ENCODE measurements at places on chromosomes 12 and 14.

DNA sequence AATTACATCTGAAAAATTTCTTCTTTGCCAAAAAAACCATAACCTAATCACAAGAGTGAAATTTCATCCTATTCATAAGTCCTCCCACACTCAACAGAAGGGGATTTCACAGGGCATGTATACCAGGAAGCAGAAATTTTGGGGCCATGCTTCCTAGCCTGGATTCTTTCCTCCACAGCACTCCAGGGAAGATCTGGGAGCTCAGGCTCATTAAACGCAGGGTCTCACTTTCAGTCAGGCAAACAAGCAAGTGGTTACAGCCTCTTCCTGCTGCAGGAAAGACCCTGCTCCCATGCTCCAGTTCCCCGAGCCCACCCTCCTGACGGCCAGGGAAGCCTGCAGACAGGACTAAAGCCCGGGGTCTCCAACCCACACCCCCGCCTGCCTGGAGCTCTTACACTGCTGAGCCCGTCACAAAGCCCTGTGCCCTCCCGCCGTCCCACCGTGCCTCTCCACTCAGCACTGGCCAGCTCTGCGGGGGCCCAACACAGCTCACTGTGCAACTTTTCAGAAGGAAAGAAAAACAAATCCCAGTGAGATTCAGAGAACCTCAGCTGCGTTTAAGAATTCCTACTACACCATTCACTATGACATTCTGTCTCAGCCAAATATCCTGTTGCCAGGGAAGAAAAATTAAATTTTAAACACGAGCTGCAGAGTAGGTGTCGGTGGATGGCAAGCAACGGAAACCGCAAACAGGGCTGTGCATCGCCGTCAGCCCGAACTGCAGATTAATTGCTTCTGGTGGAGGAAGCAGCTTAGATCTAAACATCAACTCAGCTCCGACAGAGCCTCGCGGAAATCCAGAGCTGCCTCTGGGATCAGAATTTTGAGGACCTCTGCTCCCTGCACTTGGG, 106.7 kb upstream of the SFSWAP start:
- no peak for DNase-seq

DNA sequence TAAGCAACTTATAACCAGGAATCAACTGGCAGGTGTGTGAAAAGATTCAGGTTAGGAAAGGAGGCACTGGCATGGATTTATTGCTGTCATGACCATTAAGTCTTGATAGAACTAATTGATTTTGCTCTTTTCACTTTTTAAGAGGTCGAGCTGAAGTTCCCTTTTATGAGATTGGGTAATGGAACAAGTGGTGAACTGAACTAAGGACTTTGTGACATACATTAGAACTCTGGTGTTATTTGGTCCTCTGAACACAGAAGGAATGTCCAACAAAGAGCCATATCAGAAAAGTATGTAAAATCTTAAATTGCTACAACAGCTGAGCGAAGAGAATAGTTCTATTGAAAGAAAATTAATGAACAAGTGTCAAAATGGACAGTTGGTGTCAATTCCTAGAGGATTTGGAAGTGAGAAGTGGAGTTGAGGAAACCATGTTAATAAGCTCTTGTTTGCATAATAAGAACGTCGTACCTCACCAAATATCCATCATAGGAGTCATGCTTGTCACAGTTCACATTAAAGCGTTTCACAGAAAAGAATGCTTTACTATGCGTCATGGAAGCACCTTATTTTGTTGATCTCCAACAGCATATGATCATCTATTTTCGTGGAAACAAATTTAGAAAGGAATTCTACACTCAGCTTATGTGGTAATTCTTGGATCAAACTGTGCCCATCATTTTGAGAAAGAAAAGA, 8.4 kb upstream of the MYF6 start:
- DNase-seq, result no peak

DNA sequence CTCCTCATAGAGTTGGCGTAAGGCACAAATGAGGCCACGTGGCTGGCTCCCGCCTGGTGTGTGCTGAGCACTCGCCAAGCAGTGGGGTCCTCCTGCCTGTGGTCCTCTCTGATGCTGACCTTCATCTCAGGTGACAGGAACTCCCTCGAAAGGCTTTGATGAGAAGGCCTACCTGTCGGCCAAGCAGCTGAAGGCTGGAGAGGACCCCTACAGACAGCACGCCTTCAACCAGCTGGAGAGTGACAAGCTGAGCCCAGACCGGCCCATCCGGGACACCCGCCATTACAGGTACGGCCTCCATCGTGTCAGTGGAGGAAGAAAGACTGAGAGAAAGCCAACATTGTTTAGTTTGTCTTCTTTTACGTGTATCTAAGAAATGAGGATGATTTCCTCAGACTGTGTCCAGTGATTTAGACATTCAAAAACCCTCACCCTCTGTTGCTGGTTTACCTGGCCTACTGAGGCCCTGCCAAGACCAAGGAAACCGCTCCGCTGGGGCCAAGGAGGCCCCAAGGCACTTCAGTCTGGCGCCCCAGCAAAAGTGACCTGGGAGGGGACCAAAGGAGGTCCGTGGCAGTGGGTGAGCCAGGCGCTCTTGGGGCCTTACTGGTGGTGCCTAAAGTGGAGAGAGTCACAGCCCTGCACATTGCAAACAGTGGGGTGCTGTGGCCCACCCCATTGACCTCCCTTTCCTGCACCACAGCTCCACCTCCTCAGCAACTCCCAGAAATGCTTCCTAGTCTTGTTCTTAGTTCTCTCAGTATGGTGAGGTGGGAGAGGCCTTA, 60.8 kb downstream of the GALNT16 start:
- DNase-seq, result no peak

DNA sequence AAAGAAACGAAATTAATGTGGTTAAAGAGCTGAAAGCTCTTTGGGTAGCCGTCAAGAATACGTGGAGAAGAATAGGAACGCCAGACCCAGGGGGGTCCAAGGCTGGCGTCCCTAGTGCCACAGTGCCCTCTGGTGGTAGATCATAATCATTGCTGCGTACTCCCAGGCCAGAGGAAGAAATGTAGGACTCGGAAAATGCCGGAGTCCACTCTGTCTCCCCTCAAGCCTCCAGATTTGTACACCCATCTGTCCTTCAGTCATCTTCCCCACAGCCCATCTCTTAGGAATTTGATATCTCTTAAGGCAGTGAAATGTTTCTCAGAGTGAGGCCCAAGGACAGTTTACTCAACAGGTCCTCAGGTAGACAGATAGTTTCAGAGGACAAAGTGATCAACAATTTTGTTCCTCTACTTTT, 25.4 kb upstream of the PLEKHG6 start:
- DNase-seq, result peak; percentile 46

- peak; percentile 5 for DNase-seq
Observed at GRCh38 chr12:75868501-75868900, 163.1 kb downstream of the PHLDA1 start.

- no peak for DNase-seq
Observed at GRCh38 chr12:117114784-117115183, 15.6 kb upstream of the TESC start.

- no peak for DNase-seq
Observed at GRCh38 chr12:133202493-133203343, 21.4 kb downstream of the ZNF268 start.

- DNase-seq, result no peak
Observed at GRCh38 chr12:108399514-108399913, 60.4 kb upstream of the CMKLR1 start.

- DNase-seq, result no peak
Observed at GRCh38 chr14:68145036-68145435, 325.5 kb downstream of the RAD51B start.

- DNase-seq, result no peak
Observed at GRCh38 chr14:20524027-20524426, 18.7 kb downstream of the RNASE10 start.

- DNase-seq, result no peak
Observed at GRCh38 chr14:77565289-77565993, 51.0 kb downstream of the SPTLC2 start.

GRCh38 chr12:62258941-62259630, 1.1 kb upstream of the USP15 start:
- DNase-seq, result peak; percentile 80

DNA sequence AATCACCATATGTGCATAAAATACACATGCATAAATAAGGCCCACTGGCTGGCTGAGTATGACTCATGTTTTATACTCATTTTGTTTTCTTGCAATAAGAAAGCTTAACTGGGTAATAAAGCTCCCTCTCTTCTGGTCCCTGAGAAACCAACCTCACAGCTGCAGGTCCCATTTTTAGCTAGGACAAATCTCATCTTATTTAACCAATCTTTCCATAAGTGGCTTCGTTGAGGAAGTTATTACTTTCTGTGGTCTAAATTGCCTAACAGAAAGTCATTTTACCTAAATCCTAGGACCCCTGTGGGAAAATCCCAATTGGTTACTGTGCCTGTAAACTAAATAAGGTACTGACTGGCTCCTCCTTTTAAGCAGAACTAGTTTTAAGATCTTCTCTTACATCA, 232.8 kb upstream of the FBXO33 start:
- DNase-seq, result no peak

- DNase-seq, result no peak
Observed at GRCh38 chr14:45633220-45633984, 380.4 kb upstream of the MIS18BP1 start.

DNA sequence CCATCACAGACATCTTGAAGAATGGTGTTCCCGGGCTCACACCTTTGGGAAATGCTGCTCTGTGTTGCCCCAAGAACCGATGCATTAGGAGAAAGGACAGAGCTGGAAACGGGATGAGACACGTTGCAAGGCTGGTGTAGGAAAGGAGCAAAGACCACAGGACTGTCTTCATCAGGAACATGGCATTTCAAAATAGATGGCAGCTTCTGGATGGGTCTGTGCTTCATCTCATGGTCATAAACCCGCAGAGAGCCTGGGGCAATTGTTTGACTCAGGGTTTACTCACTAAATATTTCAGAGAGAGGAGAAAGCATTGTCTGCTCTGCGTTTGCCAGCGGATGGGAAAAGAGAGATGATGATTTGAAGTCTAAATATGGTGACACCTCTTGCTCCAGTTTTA, 76.3 kb downstream of the CACNA1C start:
- no peak for DNase-seq

DNA sequence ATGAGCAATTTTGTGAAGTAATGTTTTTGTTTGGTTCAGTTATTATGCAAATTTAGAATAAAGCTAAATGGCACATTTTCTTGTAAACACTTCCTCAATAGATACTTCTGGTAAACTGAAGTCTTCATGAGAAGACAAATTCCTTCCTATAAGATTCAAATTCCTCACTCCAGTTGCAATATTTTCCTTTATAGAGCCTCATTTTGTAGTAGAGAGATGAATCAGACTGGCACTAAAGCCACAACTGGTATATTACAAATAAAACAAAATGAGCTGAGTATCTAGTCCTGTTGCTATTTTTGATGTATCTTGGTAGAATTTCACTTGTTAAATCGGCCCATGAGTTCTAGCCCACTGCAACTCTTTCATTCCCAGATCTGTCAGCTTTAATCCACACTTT, 5.5 kb downstream of the LGR5 start:
- DNase-seq, result no peak
